ENCODE measurements at places on chromosomes 6 and 20. TPM values are rescaled to one million over a fixed set of nuclear protein-coding genes. Genes with fewer than 3 reads are reported as not detected.

- DNase-seq: no peak
Observed at GRCh38 chr20:36544134-36545018, 3.1 kb downstream of the MYL9 start.

GRCh38 chr6:164795056-164795815 lies 514.2 kb downstream of the C6orf118 start:
- no peak for DNase-seq

DNA sequence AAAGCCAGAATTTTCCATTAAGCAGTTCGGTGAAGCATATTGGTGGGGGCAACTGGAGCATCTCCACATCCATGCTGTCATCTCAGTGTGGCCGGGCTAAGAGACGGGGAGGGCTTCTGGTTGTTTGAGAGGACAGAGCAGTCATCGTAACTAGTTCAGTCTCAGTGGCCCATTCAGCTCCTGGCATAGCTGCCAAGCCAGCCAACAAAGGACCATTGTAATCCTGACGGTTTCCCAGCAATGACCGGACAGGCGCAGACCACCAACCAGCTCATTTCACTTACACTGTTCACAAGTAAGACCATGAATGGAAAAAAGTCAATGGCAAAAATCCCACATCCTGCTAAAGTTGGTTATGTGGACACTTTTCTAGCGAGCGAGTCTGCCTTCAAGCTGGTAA lies 14.9 kb upstream of the HDDC2 start:
- peak; percentile 67 for DNase-seq

GRCh38 chr20:36526521-36527011 lies 14.8 kb upstream of the MYL9 start:
- no peak for DNase-seq

DNA sequence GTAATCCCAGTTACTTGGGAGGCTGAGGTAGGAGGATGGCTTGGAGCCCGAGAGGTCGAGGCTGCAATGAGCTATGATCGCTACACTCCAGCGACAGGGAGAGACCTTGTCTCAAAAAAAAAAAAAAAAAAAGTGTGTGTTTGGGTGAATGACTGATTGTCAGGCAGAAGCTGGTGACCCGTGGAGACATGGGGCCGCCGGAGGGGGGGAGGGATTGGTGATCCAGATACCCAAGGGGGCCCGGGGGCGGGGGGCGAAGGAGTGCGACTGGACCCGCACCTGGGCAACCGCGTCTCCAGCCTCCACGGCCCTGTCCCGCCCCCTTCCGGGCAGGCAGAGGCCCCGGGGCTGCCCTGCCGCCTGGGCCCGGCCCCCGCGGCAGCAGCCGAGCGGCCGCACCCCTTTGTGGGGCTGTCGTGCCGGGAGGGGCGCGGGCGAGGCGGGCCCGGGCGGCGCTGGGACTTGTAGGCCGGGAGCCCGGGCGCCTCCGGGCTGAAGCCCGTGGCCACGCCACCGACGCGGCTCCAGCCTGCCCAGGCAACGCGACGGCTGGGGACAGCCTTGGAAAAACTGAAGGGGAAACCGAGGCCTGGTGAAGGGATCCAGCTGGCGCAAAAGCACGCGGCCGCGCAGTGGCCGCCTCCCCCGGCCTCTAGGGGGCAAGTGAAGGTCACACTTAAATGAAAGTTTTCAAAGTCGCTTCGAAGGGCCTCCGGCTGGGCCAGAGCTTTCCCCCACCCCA lies 2.1 kb upstream of the RBM38 start:
- peak; percentile 86 for DNase-seq

GABRR1 gene
- total RNA-seq: not detected

DNA sequence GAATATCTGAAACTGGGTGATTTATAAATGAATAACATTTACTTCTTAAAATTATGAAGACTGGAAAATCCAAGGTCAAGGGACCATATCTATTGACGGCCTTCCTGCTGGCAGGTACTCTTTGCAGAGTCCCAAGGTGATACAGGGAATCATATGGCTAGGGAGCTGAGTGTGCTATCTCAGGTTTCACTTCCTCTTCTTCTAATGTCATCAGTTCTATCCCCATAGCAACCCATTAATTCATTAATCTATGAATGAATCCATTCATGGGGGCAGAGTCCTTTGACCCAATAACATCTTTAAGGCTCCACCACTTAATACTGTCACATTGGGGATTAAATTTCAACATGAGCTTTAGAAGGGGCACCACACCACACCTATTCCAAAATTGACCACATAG lies 772.0 kb downstream of the HACE1 start:
- DNase-seq: no peak

- no peak for DNase-seq
Observed at GRCh38 chr6:69704916-69705315, 91.9 kb downstream of the LMBRD1 start.

GRCh38 chr6:126614642-126615504 lies 275.0 kb downstream of the CENPW start:
- DNase-seq: peak; percentile 45

DNA sequence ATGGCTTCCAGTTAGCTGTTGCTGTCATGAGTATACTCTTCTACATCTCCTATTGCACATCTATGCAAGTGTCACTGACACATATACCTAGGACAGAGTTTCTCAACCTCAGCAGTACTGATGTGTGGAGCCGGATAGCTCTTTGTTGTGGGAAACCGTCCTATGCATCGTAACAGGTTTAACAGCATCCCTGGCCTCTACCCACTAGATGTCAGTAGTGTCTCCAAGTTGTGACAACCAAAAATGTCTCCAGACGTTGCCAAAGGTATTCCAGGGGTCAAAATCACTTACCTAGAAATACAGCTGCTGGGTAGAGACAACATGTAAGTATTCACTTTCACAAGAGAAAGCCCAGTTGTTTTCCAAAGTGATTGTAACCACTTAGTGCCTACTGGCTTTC lies 637.6 kb downstream of the RNF144B start:
- peak; percentile 75 for DNase-seq

JPH2 gene
- not detected for total RNA-seq

GRCh38 chr6:161396539-161396938 lies 122.7 kb upstream of the AGPAT4 start:
- no peak for DNase-seq

COL19A1 gene
- not detected for total RNA-seq

- DNase-seq: no peak
Observed at GRCh38 chr6:54913211-54913610, 66.6 kb downstream of the FAM83B start.

- DNase-seq: no peak
Observed at GRCh38 chr20:45781391-45781931, 10.2 kb downstream of the WFDC3 start.

SOX18 gene
- not detected for total RNA-seq

DNA sequence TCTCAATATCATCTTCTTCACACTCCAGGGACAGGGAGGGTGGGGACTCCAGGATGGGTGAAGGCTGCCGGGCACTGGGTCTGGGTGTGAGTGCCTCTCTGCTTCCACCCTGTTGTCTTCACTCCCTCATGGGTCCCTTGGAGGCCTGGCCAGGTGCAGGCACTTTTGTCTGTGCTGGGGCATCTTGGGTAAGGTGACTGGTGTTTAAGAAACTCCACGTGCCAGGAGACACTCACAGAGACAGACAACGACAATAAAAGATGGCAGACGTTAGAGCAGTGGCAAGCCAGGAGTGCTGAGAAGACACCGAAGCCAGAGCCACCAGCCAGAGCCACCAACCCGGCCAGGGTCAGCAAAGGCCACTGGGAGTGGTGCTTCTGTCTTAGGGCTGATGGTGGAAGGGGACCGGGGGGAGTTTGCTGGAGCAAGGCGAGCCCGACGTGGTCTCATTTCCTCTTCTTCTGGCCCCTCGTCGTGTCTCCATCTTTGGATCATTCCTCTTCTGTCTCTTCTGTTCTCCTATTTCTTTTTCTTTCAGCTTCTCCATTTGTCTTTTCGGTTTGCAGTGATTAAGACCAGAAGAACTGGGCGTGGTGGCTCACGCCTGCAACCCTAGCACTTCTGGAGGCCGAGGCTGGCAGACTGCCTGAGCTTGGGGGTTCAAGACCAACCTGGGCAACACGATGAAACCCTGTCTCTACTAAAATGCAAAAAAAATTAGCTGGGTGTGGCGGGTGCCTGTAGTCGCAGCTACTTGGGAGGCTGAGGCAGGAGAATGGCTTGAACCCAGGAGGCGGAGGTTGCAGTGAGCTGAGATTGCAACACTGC lies 90.8 kb downstream of the RAMACL start:
- DNase-seq: no peak

MLN gene
- total RNA-seq: not detected

DNA sequence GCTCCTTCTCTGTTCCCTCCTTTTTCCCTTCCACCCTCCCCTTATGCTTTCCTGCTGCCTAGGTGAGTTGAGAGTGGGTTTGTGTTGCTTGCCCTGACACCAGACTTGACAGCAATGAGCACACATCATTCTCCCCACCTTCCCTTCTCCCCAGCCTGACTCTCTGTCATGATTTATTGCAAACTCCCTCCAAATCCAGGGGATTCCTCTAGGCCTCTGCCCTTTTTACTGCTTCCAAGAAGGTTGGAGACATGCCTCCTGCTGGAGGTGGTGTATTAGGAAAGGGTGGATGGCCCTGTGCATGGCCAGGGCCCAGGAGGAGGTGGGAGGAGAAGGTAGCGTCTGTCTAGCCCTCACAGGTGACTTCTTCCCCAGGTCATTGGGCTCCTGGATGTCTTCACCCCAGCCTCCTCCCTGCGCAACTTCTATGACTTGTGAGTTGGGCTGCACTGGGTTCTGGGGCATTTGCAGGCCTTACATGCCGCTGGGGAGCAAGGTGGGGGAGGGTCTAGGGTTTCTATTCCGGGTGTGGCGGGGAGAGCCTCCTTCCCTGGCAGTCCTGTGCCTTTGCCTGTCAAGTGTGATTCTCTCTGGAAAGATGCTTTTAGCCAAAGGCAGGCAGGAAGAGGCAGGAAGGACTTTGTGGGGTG lies 2.1 kb downstream of the MAPK13 start:
- no peak for DNase-seq

DNA sequence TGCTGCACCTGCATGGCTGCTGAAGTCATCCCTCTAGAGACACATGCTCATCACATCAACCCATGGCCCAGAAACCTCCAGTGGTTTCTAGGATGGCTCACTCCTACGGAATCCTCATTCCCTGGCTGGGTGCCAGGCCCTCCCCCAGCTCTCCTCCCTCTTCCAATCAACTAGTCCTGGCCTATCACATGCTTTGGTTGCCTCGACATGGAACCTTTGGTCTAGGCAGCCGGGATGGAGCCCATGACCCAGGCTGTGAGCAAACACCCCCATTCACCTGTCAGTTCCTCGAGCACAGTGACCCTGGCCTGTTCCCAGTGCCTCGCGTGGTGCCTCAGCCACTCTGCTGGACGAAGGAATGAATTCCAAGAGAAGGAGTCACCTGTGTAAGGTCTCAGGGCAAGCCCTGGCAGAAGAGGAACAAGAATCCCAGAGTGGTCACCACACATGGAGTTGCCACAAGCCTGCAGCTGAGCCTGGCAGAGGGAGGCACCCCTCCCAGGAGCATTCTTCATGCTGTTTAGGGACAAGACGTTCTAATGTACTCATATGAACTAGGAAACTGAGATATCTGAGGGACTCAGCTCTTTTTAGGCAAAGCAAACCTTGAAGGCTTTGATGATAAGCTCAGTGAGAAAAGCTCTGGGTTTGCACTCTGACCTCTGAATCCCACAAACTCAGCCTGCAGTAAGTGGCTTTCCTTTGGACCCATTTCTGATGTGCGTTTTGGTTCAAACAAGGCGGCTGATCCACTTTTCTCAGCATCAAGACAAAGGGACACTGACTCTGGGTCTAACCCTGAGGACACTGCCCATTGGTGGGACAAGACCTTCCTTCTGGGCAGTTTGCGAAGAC lies 40.2 kb downstream of the PPP1R3G start:
- no peak for DNase-seq

- no peak for DNase-seq
Observed at GRCh38 chr6:85961746-85962145, 319.1 kb upstream of the SYNCRIP start.

DNA sequence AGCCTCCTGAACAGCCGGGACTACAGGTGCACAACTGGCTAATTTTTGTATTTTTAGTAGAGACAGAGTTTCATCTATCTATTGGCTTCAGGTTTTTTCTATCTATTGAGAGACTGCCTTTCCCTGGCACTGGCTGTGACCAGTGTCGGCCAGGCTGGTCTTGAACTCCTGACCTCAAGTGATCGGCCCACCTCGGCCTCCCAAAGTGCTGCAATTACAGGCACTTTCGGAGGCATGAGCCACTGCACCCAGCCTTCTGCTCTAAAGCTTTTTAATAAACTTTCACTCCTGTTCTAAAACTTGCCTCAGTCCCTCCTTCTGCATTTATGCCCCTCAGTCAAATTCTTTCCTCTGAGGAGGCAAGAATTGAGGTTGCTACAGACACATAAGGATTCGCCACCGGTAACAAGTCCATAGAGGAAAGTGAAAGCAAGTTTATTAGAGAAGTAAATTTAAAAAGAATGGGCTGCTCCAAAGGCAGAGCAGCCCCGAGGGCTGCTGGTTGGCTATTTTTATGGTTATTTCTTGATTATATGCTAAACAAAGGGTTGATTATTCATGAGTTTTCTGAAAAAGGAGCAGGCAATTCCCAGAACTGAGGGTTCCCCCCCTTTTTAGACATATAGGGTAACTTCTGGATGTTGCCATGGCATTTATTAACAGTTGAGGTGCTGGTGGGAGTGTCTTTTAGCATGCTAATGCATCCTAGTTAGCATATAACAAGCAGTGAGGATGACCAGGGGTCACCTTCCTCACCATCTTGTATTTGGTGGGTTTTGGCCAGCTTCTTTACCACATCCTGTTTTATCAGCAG lies 44.8 kb upstream of the RNGTT start:
- no peak for DNase-seq

GRCh38 chr6:118578617-118579016 lies 30.5 kb downstream of the PLN start:
- no peak for DNase-seq

DNA sequence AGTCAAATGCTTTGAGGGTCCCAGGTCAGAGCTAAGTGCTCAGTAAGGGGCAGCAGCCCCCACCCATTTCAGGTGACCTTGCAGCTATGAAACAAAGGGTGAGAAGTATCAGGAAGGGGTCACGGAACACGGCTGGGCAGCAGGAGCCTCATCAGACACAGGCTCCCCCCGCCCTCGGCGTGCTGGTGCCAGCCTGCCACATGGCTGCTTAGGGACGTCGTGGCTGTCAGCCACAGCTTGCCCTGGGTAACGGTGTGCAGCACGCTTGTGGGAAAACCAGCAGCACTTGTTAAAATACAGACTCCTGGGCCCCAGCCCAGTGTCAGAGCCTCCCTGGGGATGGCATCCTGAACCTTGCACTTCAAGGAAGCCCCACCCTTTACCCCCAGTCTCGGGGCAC lies 39.3 kb downstream of the SSR1 start:
- DNase-seq: no peak

DNA sequence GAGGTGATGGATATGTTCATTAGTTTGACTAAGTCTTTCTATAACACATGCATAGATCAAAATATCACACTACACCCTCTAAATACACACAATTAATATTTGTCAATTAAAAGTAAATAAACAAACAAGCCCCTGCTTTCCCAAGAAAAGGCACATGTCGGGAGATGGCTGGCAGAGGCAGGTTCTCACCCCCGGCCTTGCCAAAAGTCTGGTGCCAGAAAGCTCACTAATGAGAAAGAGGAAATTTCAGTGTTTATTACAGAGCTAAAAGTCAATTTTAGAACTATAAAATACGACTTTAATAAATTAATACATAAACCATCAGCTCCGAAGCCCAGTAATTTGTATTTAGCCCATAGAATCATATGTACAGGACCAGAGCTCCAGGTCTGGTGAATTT lies 404.7 kb downstream of the PTPRT start:
- no peak for DNase-seq

PLCB4 gene
- total RNA-seq: 20.6 TPM

GRCh38 chr20:51189814-51190782 lies 167.2 kb upstream of the KCNG1 start:
- no peak for DNase-seq

Data from neural progenitor cell (in vitro differentiated cells).